ENCODE measurements at places on chromosomes 3 and 15.

GRCh38 chr3:99627062-99627826 is 11.2 kb upstream of the COL8A1 start:
- DNase-seq, result no peak

DNA sequence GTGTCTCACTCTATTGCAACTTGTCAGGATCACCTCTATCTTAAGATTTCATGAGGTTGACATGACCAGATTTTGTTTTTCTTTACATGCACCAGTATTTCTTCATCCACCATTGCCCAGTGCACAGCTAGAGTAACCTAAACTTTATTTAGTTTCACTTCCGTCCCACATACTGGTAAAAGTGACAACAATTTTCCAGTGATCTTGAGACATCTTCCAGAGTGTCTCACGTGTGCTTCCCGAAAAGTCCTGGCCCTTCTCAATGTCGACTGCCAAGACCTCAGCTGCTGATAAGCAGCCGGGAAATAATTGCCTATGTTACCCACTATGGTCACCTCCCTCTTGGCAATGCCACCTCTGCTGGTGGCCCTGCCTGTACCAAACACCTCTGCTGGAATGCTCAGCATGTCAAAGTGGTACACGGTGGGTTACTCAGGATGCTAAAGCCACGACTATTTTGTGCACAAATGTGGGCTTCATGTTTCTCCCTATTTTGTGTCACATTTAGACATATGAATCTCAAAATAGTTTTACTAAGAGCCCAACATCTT is 379.7 kb upstream of the TGFBR2 start:
- DNase-seq, result no peak

- DNase-seq, result no peak
These were observed 462.6 kb downstream of the PDCD6IP start for GRCh38 chr3:34261001-34261385.

GRCh38 chr3:175447521-175447920 is 588.4 kb downstream of the NAALADL2 start:
- no peak for DNase-seq

DNA sequence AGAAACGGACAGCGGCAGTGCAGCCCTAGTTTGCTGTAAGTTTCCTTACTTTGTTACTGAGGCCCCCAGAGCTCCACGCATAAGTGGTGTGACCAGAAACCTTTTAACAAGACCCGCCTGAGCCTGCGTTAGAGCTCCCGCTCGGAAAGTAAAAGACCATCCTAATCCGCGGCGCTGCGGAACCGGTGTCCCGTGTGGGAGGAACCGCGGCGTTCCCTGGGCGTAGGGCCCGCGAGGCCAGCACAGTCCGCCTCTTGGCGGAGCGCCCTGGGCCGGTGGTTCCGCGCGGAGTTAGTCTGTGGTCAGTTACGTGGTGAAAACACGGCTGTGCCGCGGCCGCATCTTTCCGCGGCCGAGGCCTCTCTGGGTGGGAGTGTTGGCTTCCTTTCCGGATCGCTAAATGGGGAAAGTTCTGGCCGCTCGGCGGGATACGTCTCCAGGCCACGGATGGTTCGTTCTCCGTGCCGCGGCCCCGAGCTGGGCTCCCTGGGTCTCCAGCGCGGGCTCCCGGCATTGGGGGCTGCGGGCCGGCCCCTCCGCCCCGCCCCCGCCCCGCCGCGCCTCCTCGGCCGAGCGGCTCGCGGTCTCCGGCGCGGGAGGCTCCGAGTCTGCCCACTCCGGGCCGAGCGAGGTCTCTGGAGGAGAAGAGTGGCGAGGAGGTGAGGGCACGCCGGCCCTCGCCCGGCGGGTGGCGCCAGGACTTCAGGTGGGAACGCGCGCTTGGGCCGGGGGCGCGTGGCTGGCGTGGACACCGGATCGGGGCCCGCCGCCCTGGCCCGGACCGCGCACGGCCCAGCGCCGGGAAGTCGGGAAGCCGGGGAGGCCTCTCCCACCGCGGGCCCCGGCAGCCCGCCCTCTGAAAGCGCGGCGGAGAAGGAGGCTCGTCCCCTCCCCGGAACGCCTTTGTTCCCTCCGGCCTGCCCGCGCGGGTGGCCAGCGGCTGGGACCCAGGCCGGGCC is 754 bp downstream of the B3GNT5 start:
- peak; percentile 53 for DNase-seq

GRCh38 chr3:101847328-101847727 is 2.0 kb upstream of the NFKBIZ start:
- no peak for DNase-seq

GRCh38 chr3:33277193-33277882 is at the start of gene FBXL2:
TSS of gene FBXL2 (plus strand) at chr3:33277442. CDS start at chr3:33277513, 71 bp downstream.
- peak; percentile 81 for DNase-seq

- DNase-seq, result no peak
These were observed 38.2 kb upstream of the FAM3D start for GRCh38 chr3:58704745-58705144.

DNA sequence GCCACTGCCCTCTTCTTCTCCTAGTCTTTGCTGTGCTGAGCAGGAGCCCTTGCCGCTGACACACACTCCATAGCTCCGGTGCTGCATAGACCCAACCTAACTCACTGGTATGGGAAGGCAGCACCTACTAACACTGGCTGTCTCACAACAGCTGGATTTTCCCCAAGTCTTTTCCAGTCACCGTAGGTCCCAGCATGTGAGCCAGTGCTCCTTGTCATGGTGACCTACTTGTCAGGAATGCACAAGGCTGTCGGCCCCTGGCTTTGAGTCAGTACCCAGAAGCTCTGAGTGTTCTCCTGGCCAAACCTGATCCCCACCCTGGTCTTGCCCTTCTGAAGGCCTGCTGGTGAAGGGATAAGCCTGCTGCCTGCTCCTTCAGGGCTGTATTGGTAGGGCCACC is 25.7 kb downstream of the AMOTL2 start:
- DNase-seq, result no peak

GRCh38 chr3:186472456-186473008 is 71.6 kb downstream of the CRYGS start:
- no peak for DNase-seq

DNA sequence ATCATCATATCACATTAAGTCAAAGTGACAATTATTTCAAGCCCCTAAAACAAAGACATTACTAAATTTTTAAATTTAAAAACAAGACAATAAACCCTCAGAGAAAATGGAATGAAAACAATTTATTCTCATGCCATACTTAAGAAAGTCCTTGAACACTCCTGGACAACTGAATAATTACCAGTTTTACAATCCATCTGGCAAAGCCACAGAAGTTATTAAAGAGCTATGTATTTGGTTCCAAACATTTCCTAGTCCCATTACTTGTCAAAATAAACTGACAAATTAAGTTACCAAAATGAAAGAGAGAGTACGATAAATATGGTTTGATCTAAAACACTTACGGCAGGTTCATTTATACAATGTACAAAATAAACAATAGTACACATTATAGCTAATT is 63.2 kb downstream of the LRRFIP2 start:
- no peak for DNase-seq

DNA sequence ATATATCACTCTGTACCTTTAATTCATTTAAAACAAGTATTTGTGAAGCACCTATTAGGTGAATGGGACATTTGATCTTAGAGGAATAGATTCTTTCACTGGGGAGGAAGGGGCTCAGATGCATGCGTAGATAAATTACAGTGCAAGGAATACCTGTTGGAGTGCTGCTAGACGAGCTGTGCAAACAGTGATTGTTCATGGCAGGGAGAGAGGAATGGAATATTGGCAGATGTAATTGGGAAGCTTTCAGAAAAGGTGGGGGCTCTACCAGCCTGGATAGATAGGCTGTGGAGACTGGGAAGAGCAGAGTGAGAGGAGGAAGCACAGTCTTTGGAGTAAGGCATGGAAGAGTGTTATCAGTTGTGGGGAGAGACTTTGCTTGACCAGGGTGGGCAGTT is 116.8 kb downstream of the AKAP13 start:
- DNase-seq, result no peak

- no peak for DNase-seq
These were observed 55.2 kb upstream of the TSC22D2 start for GRCh38 chr3:150352931-150353330.

DNA sequence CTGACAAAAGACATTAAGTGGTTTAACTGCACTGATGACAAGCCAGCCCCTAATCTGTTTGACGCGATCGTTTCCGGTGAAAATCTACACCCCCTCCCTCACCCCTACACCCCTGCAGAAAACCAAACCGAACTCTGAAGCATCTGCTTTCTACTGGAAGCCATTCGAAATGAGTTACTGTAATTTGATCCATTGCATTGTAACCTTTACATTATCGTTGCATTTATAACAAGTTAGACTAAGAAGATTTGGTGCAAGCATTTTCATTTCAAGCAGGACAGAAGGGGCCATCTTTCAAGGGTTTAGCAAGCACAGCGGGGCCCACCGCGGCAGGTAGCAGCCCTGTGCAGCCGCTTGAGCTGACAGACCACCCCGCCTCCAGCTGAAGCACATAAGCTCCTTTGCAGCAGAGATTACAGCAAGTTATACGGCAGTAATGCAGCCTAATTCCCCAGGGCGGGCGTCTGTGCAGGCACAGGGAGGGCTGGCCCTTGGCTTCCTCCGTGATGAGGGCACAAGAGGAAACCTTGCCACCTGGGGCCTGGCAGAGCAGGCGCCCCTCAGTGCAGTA is 79.3 kb downstream of the CHSY1 start:
- no peak for DNase-seq

DNA sequence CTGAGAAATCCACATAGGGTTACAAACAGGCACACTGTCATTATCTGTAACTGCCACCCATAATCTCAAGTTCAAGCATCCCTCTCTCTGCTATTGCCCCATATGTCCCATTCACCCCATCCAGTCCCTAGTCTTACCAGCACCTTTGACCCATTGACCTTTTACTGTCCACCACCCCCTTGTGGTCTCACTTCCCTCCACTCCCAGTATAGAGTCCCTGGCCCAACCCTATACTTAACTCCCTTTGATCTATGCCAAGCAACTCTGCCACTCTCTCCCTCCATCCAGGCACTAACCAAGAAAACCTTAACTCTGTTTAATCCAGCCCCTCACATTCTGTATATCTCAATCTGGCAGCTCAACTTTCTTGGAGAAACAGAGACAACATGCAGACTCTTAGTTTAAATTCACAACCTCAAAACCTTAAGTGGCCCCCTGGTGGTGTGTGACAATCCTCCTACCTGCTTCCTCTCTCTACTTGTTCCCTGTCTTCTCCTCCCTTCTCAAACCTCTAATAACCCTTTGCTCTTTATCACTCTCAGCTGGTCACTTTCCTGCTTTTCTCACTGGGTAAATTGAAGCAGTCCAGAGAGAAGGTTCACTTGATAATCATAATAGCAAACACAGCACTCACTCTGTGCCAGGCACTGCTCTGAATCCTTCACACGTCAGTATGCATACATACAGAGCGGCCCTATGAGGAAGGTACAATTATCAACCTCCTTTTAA is 162.7 kb downstream of the STT3B start:
- no peak for DNase-seq
